ENCODE measurements at places on chromosomes 7 and 10.

GRCh38 chr7:117096330-117096729 lies 143.0 kb downstream of the ST7 start:
- DNase-seq: no peak

DNA sequence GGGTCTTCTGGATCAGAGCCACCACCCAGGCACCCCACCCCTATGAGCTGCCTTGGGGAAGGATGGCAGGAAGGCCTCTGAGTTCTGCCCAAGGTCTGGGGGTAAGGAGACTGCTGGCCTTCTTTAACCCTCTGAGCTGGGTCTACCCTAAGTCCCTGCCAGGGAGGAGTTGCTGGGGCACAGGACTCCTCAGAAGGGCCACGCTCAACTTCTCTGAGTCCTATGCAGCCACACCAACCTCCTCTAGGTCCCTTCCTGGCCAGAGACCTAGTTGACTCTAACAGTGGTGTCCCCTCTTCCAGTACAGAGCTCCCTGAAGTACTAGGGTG lies 2.6 kb upstream of the NEURL1 start:
- no peak for DNase-seq

DNA sequence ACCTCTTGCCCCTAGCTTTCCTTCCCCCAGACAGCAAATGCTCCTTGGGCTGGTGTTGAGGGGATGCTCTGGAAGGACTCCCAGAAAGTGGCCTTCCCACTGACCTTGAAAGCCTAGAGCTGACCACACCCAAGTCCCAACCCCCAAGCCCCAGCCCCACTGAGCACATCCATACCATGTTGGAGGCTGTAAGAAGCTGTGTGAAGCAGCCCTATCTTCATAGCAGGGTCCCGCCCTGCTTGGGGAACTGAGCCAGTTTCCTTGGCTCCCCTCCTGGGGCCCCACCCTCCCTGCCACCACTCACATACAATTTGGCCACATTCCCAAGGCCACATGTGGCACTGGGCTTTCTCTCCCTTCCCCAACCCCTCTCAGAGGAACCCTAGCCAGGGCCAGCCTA lies 72.3 kb upstream of the CACUL1 start:
- no peak for DNase-seq

- no peak for DNase-seq
These were observed 386.5 kb upstream of the AUTS2 start for GRCh38 chr7:69211739-69212138.

- no peak for DNase-seq
These were observed 143.3 kb upstream of the TNS3 start for GRCh38 chr7:47725031-47725780.

GRCh38 chr7:25263337-25263736 lies 35.1 kb upstream of the NPVF start:
- DNase-seq: no peak

GRCh38 chr10:28581916-28582315 lies 49.0 kb downstream of the WAC start:
- no peak for DNase-seq

DNA sequence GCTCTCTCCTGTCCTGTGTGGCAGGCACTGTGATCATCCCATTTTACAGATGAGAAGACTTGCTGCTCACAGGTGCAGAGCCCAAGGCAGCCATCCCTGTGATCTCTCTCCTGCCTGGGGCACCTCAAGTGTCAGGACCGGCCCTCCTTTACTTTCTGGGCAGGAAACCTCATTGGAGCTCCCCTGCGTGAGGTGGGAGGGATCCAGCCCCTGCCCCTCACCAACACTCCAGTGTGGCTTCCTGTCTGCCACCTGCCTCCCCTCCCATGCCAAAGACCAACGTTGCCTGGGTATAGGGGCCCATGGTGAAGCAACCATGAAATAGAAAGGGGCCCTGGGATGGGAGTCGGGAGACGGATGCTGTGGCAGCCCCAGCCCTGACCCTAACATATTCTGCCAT lies 91.2 kb upstream of the MYL10 start:
- DNase-seq: no peak

DNA sequence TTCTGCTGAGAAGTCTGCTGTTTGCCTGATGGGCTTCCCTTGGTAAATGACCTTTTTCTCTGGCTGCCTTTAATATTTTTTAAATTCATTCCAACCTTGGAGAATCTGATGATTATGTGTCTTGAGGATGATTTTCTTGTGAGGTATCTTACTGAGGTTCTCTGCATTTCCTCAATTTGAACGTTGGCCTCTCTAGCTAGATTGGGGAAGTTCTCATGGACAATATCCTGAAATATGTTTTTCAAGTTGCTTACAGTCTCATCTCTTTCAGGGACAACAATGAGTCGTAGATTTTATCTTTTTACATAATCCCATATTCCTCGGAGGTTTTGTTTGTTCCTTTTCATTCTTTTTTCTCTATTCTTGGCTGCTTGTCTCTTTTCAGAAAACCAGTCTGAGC lies 208.4 kb downstream of the KIF20B start:
- DNase-seq: no peak

DNA sequence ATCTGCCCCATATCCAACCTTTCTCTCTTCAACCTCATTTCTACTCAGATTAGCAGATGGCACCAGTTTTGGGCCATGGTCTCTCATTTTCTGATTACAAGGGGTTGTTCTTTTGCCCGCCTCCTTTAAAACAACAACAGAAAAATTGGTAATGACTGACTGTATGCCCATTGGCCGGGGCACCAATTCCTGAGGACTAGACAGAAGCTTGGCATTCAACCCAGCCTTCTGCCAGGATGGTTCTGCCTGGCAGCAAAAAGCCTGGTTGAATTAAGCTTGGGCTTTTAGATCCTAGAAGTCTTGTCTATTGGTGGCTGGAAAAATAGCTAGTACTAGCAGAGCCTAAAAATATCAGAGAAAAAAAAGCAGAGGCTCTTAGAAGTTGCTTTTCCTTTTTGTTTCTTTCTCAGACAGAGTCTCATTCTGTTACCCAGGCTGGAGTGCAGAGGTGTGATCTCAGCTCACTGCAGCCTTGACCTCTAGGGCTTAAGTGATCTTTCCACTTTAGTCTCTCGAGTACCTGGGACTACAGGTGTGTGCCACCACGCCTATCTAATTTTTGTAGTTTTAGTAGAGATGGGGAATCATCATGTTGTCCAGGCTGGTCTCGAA lies 402.6 kb downstream of the AUTS2 start:
- no peak for DNase-seq

DNA sequence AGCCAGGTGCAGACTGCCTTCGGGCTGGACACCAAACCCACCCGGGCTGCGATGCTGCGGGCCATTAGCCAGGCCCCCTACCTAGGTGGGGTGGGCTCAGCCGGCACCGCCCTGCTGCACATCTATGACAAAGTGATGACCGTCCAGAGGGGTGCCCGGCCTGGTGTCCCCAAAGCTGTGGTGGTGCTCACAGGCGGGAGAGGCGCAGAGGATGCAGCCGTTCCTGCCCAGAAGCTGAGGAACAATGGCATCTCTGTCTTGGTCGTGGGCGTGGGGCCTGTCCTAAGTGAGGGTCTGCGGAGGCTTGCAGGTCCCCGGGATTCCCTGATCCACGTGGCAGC lies 50.0 kb downstream of the VWA2 start:
- no peak for DNase-seq

DNA sequence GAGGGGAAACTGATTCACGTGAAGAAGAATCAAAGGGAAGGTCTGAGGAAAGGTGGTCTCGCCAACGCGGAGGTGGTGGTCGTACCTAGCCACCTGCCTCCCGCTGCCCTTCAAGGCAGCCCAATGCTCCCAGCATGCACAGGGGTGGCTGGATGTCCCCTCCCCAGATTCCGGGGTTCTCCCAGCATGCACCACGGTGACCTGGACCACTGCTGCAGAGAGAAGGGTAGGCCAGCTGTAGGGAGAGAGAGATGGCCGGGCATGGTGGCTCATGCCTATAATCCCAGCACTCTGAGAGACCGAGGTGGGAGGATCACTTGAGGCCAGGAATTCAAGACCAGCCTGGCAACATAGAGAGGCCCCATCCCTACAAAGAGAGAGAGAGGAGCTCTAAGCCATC lies 32.4 kb upstream of the PPP2R2D start:
- no peak for DNase-seq

GRCh38 chr7:3917436-3917835 lies 616.4 kb downstream of the SDK1 start:
- no peak for DNase-seq

DNA sequence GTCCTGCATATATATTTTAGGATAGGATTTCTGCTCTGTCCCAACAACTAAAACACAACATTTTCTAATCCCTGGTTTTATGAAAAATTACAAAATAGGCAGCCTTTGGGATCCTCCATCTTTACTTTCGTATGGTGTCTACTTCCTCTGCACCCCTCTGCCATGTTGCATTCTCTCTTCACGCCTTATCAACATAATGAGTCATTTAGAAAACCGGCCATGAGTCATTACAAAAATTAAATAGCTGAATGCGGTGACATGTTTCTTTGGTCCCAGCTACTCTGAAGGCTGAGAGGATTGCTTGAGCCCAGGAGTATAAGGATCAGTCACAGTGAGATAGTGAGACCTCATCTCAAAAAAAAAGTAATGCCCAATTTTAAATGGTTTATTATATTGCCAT lies 148.1 kb upstream of the CELF2 start:
- DNase-seq: no peak

- DNase-seq: no peak
These were observed 115.8 kb upstream of the CELF2 start for GRCh38 chr10:10901906-10902305.

DNA sequence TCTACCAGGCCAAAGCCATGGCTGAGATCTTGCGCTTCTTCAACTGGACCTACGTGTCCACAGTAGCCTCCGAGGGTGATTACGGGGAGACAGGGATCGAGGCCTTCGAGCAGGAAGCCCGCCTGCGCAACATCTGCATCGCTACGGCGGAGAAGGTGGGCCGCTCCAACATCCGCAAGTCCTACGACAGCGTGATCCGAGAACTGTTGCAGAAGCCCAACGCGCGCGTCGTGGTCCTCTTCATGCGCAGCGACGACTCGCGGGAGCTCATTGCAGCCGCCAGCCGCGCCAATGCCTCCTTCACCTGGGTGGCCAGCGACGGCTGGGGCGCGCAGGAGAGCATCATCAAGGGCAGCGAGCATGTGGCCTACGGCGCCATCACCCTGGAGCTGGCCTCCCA lies 142.7 kb downstream of the GRM3 start:
- DNase-seq: no peak

DNA sequence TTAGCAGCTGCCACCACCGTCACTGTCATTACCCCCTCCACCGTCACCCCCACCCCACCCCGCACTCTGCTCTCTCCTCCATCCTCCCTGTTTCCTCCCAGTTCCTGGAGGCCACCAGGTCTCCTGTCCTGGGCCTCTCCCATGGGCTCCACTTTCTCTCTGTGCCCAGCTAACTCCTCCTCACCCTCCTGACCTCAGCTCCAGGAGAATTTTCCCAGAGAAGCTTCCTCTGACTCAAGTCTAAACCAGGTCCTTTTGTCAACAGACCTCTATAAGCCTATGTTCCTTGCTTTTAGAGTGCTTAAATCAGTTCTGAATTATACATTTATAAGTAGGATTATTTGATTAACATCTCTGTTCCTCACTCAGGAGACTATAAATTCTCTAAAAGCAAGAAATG lies 150.0 kb downstream of the ARHGAP12 start:
- no peak for DNase-seq

All from stimulated activated CD8-positive, alpha-beta memory T cell treated with anti-CD3 and anti-CD28 coated beads, Interleukin-7, amount 100 ng/mL, for 4 hours (primary cell).